ENCODE measurements at places on chromosomes 1 and 21.

- no peak for DNase-seq
These were observed 180.0 kb downstream of the TTLL7 start for GRCh38 chr1:83818916-83819315.

DNA sequence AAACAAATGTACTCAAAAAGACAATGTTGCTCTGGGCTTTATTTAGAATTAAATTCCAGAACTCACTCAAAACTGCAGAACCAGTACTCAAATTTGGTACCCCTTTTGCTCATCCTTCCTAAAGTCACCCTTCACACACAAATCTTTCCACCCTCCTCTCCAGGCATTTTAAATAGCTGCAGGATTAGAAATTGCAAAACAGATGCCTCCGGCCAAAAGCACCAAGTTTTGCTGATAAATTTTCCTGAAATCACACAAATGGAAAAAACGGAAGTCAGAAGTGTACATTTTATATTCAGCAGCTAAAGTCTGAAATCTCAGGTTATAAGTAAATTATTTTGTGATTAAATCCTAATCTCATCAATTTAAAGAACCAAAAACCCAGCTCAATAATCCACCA is 147.0 kb downstream of the NRIP1 start:
- DNase-seq = no peak

DNA sequence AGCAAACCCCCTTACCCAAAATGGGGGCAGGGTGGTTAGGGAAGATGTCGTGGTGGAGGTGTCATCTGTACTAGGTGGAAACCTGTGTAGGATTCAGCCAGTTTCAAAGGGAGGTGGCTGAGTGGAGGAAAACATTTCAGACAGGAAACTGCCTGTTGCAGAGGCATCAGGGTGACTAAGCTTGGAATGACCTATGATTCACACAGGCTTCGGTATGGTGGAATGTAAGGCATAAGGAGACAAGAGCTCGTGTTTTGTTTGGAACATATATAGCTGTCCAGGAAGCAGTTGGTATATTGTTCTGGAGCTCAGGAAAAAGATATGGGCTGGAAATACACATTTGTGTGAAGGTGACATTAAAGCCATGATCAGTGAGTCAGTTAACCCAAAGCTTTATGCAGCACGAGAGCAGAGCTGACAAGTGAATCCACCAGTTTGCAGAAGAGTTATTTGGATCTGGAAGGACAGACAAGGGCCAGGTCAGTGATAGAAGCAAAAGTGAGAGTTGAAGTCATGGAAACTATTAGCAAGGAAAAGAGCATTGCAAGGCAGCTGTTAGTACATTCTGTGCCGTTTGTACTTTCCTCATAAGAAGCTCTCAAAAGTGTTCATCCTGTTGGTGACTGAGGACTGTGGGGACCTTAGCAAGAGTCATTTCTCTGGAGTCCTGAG is 12.2 kb downstream of the UTP25 start:
- no peak for DNase-seq

GRCh38 chr1:68188060-68188538 is 44.2 kb downstream of the WLS start:
- DNase-seq = no peak

- no peak for DNase-seq
These were observed 101.9 kb upstream of the ACTL8 start for GRCh38 chr1:17653276-17653675.

- no peak for DNase-seq
These were observed 72.1 kb upstream of the CASZ1 start for GRCh38 chr1:10868599-10868965.

GRCh38 chr1:180887841-180888240 is 24.9 kb upstream of the KIAA1614 start:
- DNase-seq = no peak

GRCh38 chr1:210246447-210246846 is 13.9 kb downstream of the SERTAD4 start:
- DNase-seq = no peak

DNA sequence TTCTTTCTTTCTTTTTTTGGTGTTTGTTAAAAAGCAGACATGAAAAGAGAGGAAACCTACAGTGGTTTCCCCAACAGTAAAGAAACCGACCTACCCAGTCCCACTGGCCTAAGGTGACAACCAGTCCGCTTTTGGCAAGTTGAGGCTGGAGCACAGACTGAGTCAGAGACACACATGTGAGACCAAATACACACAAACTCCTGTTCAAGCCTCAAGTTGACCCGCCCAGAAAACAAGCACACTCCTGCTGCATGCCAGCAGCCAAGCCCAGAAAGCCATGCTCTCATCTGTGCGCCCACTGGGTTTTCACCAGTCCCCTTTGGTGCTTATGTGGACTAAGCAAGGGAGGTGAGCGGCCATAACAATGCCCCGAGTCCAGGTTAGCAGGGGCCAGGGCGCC is 64.6 kb upstream of the GPR153 start:
- no peak for DNase-seq

DNA sequence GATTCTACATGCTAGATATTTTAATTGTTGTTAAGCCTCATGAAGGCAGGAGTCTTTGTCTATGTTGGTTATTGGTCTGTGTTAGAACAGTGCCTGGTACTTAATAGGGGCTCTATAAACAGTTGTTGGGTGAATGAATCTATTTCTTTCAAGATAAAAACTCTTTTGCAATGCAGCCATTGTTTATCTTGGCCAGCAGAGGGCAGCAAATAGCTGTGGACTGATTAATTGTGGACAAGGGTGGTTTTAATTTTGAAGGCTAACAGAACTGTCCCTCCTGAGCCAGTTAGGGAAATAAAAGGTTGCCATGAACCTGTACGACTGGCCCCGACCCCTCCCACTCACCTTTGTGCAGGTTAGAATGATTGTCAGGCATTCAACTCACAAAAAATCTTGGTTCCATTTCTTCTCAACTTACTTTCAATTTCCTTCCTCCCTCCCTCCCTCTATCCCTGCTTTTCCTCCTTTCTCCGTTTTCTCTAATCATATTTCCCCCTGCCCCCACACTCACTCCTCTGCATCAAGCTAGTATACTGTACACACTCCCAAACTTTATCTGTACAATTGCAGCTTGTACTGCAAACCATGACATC is 66.3 kb upstream of the DIRAS3 start:
- peak; percentile 43 for DNase-seq

DNA sequence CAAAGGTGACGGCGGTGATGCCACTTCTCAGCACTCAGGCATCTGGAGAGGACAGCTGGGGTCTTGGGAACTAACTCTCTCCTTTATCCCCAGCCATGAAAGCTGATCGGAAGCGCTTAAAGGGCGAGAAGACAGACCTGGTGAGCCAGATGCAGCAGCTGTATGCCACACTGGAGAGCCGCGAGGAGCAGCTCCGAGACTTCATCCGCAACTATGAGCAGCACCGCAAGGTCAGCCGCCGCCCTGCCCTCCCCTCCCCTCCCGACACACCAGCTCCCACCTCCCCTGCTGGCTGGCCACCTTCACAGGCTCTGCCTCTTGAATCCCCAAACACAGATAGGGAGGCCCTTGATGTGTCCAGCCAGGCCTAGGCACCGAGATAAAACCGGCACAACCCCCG is 118.9 kb upstream of the TMEM51 start:
- DNase-seq = no peak

- DNase-seq = no peak
These were observed 51.0 kb downstream of the MYSM1 start for GRCh38 chr1:58648842-58649241.

DNA sequence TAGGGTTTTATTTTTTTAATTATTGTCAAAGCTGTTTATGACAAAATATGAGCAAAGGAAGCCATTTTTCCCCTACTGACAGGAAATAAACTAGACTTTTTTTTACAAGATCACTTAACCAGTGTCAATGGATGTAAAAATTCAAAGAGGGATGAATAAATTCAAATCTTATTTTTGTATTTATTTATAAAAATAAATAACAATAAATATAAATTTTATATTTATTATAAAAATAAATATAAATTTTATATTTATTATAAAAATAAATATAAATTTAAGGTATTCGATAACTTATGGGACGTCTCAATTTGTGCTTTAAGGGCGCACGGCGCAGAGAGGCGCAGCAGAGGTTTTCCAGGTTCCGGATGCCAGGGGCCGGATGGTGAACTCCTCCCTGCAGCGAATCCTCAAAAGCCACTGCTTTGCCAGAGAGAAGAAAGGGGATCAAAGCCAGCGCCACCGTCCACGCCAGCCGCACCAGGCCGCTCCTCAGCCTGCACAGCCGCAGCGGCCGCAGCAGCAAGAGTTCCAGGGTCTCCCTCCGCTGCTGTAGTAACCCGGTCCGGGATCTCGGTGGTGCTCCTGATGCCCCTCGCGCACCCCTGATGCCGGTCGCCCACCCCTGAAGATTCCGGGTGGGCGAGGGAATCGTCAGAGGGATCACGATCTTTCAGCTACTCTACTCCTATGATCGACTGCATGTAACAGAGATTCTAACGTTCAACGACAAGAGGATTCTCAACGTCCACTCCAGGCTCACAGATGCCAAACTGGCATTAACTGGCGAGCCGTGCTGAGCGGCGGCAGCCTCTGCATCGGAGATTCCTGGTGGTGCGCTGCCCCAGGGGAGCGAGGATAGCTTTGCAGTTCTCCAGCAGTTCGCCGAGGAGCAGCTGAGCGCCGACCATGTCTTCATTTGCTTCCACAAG is 28.5 kb upstream of the RLF start:
- no peak for DNase-seq

GRCh38 chr1:84271441-84272151 is 29.9 kb upstream of the SAMD13 start:
- DNase-seq = no peak

DNA sequence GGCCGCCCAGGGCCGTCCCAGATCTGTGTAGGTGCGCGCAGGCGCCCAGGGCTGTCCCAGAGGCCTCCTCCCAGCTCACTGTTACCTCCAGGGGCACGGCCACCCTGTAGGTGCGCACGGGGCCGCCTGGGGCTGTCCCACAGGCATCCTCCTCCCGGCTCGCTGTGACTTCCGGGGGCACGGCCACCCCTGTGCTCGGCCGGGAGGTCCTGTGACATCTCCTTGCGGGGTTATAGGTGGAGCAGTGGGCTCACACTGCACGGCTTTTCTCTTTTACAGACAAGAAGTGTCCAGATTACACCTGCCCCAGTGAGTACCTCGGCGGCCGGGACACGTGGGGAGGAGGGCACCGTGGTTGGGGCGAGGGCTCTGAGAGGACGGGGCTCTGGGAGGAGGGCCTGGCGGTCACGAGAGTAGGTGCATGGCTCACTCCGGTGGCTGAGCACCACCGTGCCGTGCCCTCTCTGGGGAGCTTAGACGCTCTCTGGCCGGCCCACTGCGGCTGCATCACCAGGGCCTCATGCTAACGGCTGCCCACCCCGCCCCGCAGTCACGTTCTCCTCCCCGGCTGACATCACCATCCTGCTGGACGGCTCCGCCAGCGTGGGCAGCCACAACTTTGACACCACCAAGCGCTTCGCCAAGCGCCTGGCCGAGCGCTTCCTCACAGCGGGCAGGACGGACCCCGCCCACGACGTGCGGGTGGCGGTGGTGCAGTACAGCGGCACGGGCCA is 21.4 kb downstream of the COL6A1 start:
- peak; percentile 11 for DNase-seq

DNA sequence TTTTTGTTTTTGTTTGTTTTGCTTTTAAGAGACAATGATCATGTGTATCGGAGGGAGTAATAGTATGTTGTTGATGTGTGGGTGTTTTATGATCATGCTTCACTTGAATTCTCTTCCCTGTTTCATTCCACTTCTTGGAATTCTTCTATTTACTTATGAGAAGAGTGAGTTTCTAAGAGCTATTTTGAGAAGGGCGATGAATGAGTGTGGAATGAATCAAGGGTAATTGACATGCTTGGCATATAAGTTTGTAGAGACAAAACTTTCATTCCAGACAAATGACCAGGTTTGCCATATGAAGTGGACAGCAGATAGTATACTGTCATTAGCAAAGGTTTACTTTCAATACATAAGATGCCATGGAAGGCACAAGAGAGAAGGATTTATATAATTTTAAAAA is 42.3 kb upstream of the PDC start:
- DNase-seq = no peak

- no peak for DNase-seq
These were observed 4.4 kb upstream of the AUNIP start for GRCh38 chr1:25863486-25864262.

DNA sequence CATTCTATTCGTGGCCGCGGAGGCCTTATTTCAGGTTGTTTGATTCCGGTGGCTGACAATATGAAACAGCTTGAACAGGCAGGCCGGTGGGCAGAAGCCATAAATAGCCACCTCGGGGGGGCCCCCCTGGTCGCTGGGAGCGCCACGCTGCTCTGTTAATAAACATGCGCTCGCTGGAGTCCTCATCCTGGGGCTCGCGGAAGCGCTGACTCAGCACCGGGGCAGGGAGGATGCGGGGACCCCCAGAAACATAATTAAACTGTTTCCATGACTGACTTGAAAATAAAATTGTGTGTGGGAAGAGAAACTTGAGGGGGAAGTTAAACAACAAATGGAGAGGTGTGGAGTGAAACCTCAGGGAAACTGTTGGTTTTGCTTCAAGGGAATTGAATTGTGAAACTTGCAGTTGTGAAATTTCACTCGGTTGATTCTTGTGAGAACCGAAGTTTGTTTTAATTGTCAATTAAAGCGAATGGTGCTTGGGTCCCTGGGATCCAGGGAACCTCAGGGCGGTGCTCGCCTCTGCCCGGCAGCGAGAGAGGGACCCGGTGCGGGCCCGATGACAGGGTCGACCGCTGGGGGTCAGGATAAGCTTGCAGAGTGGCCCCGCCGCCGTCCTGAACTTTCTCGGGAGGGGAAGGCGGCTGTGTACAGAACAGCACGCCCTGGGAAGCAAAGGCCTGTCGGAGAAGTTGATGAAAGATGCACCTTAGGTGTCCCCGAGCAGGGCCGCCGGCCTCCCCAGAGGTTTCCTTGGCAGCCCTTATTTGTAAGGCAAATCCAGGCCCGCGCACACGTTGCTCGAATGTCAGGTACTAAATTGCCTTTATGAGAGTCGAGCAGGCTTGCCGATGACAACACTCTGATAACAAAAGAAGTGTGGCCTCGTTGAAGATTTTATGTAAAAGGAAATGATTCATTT is 176.9 kb upstream of the LMO4 start:
- peak; percentile 76 for DNase-seq

DNA sequence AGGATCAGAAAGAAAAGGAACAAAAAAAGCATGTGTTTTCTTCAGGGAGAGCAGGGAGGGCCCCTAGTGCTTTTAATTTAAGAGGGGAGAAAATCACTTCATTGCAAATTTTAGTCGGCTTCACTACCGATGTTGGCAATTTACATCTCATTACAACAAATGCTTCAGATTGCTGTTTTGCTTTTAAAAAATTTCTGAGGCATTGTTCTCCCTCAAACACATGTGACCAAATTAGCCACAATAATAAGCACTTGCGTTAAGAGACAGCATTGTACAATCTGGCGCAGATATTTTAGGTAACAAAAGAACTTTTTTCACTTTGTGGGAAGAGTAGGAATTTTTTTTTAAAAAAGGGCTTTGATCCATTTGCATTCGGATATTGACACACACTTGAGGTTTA is 29.8 kb downstream of the BEND5 start:
- DNase-seq = no peak

GRCh38 chr21:32108566-32108965 is 170.3 kb downstream of the MIS18A start:
- DNase-seq = no peak

GRCh38 chr1:88063605-88064004 is 620.5 kb upstream of the PKN2 start:
- no peak for DNase-seq

Measured in tibial nerve (tissue), 4 donors.